ENCODE measurements at places on chromosomes 11 and 22.

- no peaks in the 10 kb centered on the region for H3K27me3 ChIP-seq
- no peak overlapping the region for H3K4me3 ChIP-seq
- no peak for DNase-seq
- H3K4me1 ChIP-seq: no peaks in the 10 kb centered on the region
Observed at GRCh38 chr11:79151396-79151795, 289.4 kb downstream of the TENM4 start.

DNA sequence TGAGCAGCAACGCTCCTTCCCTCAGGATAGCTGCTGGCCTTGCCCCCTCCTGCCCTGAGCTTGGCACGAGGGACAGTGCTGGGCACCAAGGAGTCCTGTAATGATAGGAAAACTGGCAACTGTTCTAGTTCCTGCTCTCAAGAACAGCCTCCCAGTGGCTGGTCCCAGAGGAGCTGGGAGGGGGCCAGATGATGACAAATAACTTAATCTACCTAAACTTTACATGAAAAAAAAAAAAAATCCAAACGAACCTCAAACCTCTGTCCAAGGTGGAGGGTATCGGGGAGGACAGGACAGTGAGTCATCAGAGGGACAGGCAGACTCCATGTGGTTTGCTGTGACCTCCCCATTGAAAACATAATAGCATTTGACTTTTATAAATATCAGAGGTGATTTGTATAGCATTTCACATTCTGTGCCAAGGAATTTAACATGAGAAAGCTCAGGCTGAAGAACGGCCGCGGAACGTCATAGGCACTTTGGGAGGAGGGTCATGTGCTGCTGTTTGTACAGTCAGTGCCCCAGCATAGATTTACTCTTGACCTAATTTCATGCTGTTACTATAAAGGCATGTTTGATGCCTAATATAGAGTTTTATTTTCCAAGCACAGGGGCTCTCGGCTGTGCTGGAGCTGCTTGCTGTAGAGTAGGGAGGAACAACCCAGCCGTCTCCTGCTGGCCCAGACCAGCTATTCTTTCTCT lies 98.2 kb upstream of the NNMT start:
- H3K4me1 ChIP-seq: peaks cover 3% of the 10 kb centered on the region
- no peak overlapping the region for H3K27ac ChIP-seq
- no peak for DNase-seq
- H3K4me3 ChIP-seq: no peak overlapping the region
- H3K27me3 ChIP-seq: no peaks in the 10 kb centered on the region

DNA sequence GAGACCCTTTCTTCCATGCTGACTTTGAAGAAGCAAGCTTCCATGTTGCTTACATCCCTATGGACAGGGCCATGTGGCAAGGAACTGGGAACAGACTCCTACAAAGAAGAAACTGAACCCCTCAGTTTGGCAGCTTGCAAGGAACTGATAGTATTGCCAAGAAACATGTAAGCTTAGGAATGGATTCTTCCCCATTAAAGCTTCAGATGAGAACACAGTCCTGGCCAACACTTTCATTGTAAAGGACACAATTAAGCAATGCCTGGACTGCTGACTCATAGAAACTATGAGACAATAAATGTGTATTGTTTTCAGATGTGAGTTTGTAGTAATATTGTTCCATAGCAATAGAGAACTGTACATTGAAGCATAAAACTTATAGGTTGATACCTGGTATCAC lies 82.4 kb downstream of the AASDHPPT start:
- peaks cover 3% of the 10 kb centered on the region for H3K4me1 ChIP-seq
- peaks cover 6% of the 10 kb centered on the region for H3K27me3 ChIP-seq
- no peak overlapping the region for H3K4me3 ChIP-seq
- DNase-seq: no peak

DNA sequence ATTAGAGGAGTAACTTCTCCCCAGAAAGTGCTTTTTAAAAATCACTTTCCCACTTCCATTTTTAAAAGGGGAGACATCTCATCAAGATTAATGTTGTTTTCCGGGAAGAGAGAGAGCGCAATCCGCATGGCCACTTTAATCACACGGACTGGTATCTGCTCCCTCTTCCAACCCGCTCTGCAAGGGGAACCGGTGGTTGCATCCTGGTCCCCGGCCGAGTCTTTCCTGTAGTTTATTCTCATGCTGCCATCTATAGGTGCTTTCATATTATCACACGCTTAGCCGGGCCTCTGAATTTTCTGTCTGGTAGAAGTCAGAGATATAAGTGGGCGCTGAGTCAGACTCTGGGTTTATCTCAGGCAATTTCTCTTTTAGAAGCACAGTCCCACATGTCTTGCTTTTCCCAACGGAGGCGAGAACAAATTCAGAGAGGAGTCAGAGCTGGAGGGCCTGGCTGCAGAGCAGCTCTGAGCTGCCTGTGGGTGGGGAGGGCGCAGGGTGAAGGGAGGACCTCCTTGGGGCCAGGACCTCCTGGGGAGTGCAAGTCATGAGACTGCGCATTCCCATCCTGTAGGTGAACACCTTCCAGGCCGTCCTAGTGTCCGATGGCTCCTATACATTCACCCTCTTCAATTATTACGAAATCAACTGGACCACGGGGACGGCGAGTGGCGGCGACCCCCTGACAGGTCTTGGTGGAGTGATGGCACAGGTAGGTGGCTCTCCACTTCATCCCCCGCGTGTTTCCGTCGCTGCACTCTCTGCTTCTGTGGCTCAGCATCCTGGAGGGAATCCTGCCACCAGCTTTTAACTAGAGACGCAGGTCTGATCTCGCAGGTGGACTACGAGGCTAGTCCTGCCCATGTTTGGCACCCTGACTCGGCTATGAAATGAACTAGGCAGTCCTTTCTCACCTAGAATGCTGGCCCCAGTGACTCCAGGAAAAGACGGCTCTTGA lies 11.7 kb downstream of the TECTA start:
- no peak overlapping the region for H3K27ac ChIP-seq
- H3K4me1 ChIP-seq: no peaks in the 10 kb centered on the region
- peak; percentile 57 for DNase-seq
- peaks cover 9% of the 10 kb centered on the region for H3K27me3 ChIP-seq
- H3K4me3 ChIP-seq: no peak overlapping the region
- no peaks in the 10 kb centered on the region for H3K36me3 ChIP-seq

DNA sequence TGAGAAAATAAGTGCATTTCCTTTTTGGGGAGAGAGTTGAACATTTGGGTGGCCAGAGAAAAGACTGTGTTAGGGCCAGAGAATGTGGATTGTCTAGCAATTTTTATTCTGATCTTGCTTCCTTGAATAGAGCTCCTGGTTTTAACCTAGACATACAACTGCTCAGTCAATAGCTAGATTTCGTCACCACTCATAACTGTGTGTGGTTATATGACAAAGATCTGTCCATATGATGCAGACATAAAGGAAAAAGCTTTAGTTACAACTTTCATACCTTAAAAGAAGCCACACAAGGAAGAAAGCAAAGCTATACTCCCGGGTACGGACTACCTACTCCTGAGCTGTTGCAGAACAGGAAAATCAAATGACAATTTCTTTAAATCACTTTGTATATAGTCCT lies 37.2 kb downstream of the MS4A6A start:
- no peak overlapping the region for H3K27ac ChIP-seq
- no peaks in the 10 kb centered on the region for H3K36me3 ChIP-seq
- H3K4me3 ChIP-seq: no peak overlapping the region
- no peaks in the 10 kb centered on the region for H3K4me1 ChIP-seq
- DNase-seq: no peak

DNA sequence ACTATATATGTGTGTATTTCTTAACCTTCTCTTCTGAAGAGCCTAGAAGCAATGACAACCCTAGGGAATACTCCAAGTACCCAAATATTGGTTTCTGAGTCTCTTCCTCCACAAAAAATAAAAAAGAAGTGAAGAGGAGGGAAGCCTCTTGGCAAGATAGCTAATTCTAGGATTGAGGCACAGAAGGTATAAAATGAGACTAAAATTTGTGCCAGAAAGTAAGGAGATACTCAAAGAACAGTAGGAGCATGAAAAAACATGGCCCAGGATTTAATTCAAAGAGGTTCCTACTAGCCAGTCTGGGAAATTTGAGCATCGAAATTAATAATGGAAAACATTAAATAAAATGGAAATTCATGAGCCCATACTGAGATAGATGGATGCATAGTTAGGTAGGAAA lies 112.1 kb downstream of the PAX6 start:
- no peak for DNase-seq
- peaks cover 8% of the 10 kb centered on the region for H3K4me1 ChIP-seq
- no peak overlapping the region for H3K4me3 ChIP-seq
- H3K36me3 ChIP-seq: peaks cover 2% of the 10 kb centered on the region
- no peaks in the 10 kb centered on the region for H3K27me3 ChIP-seq

DNA sequence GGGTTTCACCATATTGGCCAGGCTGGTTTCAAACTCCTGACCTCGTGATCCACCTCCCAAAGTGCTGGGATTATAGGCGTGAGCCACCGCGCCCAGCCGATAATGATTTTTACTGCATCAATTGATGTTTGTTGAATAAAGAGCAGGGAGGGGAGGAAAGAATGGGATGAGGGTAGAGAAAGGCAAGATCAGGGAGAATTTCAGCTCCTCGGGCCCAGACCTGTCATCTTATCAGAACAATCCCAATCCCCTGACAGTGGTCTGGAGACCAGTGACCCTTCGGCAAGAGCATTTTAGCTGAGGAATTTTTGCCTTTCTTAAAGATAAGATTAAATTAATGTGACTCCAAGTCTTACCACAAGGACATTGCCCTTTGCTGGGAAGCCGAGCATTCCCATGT lies 15.0 kb upstream of the ANO1 start:
- H3K4me3 ChIP-seq: no peak overlapping the region
- no peak for DNase-seq
- H3K36me3 ChIP-seq: no peaks in the 10 kb centered on the region
- H3K4me1 ChIP-seq: no peaks in the 10 kb centered on the region
- no peak overlapping the region for H3K27ac ChIP-seq
- H3K27me3 ChIP-seq: peaks cover 9% of the 10 kb centered on the region

GRCh38 chr22:39194098-39194497 lies 41.6 kb upstream of the CBX7 start:
- DNase-seq: no peak
- no peaks in the 10 kb centered on the region for H3K27me3 ChIP-seq
- H3K4me3 ChIP-seq: no peak overlapping the region
- no peaks in the 10 kb centered on the region for H3K36me3 ChIP-seq
- H3K4me1 ChIP-seq: no peaks in the 10 kb centered on the region

GRCh38 chr22:21713428-21714058 lies 22.1 kb downstream of the YPEL1 start:
- no peaks in the 10 kb centered on the region for H3K36me3 ChIP-seq
- no peak overlapping the region for H3K4me3 ChIP-seq
- H3K27me3 ChIP-seq: no peaks in the 10 kb centered on the region
- peaks cover 7% of the 10 kb centered on the region for H3K4me1 ChIP-seq

GRCh38 chr11:14322510-14322909 lies 36.5 kb downstream of the RRAS2 start:
- peaks cover 55% of the 10 kb centered on the region for H3K4me1 ChIP-seq
- DNase-seq: no peak
- H3K27me3 ChIP-seq: no peaks in the 10 kb centered on the region
- no peak overlapping the region for H3K27ac ChIP-seq

DNA sequence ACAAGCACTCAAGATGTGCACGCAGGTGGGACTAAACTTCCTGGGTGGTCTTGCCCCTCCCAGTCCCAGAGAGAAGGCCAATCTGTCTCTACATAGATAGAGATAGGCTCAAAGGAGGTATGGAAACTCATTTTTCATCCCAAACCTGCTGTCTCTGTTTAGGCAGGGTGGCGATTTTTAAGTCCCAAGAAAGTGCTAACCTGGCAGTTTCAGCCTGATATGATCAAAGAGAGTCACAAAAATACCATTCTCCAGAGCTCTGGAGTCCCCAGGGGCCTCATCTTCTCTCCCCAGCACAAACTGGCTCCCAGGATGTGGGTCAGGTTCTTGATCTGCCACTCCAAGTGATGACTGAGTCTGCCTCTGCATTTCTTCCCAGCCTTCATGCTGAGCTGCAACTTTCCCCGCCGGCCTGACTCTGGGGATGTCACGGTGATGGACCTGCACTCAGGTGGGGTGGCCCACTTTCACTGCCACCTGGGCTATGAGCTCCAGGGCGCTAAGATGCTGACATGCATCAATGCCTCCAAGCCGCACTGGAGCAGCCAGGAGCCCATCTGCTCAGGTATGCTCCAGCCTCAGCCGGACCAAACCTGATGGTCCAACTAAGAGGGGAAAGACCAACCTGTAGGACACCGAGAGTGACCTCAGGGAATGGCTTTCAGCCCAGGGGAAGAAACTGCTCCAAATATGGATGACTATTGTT lies 129.5 kb downstream of the SEZ6L start:
- H3K27me3 ChIP-seq: peaks cover 8% of the 10 kb centered on the region
- H3K27ac ChIP-seq: no peak overlapping the region
- no peaks in the 10 kb centered on the region for H3K36me3 ChIP-seq
- H3K4me1 ChIP-seq: peaks cover 13% of the 10 kb centered on the region

All from activated CD8-positive, alpha-beta T cell treated with anti-CD3 and anti-CD28 coated beads for 36 hours (primary cell).